ENCODE measurements at places on chromosomes 1 and 21.

DNA sequence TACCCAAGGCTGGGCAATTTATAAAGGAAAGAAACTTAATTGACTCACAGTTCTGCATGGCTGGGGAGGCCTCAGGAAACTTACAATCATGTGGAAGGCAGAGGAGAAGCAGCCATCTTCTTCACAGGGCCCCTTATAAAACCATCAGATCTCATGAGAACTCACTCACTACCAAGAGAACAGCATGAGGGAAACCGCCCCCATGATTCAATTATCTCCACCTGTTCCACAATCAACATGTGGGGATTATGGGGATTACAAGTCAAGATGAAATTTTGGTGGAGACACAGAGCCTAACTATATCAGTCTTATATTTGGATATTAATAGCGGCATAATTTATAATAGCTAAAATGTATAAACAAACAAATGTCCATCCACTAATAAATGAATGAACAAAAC, 1123.7 kb upstream of the NCAM2 start:
- DNase-seq = no peak

GRCh38 chr1:108889706-108890384, 13.1 kb downstream of the GPSM2 start:
- DNase-seq = no peak

GRCh38 chr1:183807549-183808168, 2.7 kb downstream of the RGL1 start:
- DNase-seq = no peak

DNA sequence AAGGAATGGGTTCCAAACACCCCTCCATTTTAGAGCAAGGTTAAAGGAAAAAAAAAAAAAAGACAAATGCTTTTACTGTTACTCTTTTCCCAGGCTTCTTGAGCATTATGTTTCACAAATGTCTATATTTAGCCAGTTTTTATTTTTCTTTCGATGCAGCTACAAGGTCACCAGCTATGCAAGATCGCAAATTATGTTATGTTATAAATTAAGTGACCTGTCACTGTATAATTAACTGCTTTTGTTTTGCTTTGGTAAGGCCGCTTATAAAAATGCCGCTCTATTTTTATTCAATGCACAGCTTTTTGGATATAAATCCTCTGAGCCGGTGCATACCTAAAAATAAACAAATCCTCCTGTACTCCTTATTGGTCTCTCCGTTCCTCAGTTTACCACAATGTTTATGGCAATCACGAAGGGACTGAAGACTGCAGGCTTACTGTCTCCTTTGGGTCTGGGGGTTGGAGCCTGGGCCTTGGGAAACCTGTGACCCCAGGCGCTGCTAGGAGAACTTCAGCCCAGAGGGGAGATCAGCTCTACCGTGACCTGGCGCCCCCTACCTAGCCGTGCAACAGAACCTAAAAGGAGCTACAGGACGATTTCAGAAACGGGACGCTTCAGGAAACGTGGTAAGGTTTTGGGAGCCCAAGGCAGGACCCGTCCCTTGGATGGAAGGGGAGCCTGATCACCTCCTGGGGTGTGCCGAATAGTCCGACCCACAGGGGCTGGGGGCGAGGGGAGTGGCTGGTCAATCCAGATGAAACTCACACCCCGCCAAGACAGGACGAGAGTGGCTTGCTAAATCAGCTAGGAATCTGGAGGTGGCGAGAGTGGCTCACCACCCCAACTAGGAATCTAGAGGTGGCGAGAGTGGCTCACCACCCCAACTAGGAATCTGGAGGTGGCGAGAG, 101.2 kb upstream of the CD55 start:
- DNase-seq = no peak

GRCh38 chr1:180210008-180210620, 19.9 kb upstream of the LHX4 start:
- DNase-seq = no peak

- DNase-seq = no peak
Observed at GRCh38 chr1:188065917-188066316, 1237.2 kb downstream of the PLA2G4A start.
